ENCODE measurements at places on chromosomes 16 and 17.
A peak's percentile ranks its signal among the peaks of the same experiment; 100 is the strongest.

DNA sequence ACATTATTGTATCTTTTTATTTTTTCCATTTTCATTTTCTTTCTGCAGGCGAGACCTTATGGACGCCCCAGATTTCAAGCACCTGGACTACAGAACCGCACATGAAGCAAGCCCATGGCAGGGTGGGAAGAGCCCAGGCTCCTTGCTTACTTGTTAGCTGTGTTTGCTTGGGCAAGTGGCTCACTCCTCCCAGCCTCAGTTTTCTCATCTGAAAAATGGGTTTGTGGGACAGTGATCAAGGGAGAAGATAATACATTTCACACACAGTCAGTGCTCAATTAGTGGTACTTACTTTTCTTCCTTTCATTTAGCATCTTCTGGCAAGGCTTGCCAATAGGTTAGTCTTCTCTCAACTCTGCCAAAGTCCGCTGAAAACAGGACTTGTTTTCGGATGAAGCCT, 117.5 kb downstream of the IRX3 start:
- no peak for DNase-seq

DNA sequence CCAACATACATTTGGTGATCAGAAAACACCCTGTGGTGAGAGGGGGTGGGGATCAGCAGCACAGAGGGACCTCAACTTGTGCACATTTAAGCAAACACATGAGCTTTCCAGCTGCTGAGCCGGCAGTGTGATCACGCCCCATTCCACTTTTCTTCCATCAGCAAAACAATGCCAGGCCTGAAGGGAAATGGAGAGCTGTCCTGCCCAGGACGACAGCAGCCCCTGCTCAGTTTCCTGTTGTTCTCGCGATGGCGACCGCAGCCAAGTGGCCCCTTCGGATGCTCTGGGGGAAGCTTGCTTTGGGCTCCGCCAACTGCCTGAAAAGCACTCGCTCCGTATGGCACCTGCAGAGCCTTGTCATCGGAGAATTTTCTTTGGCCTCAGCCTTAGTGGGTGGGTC, 272.3 kb downstream of the FOXL1 start:
- no peak for DNase-seq

DNA sequence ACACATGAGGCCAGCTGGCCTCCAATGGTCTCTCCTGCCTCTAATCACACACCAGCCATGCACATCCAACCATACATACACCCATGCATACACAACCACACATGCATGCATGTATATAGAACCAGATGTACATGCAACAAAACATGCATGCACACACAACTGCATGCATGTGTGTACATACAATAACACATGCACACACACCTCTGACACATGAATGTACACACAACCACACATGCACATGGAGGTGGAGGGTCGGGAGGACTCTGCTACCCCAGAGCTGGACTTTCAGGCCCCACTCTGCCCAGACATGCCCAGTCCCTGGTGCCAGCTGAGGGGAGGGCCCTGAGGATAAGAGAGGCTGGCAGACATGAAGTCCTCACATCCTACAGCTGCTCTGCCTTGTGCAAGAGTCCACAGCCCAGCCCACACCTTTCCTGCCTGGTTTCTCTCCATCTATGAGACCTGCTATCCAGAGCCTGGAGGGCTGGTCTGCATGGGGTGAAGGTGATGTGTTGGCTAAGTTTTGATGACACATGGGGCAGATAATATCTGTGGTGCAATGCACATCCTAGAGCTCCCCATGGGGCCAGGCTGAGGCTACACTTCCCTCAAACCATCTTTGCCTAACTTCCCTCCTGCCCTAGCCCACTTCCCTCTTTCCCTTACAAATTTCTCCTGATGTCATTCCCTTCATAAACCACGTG, 50.9 kb upstream of the SDK2 start:
- no peak for DNase-seq

GRCh38 chr16:30876867-30877266, 17.0 kb downstream of the BCL7C start:
- DNase-seq = no peak

GRCh38 chr16:82395212-82395611, 225.2 kb upstream of the MPHOSPH6 start:
- no peak for DNase-seq

DNA sequence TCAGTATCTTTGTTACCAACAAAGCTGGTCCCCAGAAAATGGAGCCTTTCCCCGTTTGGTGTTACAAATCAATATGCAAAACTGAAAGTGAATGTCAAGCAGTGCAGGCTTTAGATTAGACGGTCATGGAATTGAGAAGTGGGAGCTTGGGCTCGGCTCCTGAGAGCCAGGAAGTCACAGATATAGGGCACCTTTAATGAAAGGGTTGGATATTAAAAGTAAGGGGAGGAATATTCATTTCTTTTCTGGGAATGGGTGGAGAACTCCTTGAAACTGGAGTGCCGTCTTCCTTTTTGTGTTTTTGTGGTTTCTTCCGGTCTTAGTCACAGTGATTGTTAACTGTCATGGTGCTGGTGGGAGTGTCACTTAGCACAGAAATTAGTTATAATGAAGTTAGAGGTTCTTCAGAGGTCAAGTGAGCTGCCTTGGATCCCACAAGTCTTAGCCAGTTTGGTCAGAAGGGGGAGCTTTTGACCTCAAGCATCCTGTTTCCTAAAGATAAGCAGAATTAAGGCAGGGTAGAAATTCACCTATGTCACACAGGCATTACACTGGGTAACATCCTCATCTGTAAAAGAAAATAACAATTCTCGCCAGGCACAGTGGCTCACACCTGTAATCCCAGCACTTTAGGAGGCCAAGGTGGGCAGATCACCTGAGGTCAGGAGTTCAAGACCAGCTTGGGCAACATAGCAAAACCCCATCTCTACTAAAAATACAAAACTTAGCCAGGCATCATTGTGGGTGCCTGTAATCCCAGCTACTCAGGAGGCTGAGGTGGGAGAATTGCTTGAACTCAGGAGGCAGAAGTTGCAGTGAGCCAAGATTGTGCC, 9.6 kb upstream of the EIF1 start:
- DNase-seq = peak; percentile 81

DNA sequence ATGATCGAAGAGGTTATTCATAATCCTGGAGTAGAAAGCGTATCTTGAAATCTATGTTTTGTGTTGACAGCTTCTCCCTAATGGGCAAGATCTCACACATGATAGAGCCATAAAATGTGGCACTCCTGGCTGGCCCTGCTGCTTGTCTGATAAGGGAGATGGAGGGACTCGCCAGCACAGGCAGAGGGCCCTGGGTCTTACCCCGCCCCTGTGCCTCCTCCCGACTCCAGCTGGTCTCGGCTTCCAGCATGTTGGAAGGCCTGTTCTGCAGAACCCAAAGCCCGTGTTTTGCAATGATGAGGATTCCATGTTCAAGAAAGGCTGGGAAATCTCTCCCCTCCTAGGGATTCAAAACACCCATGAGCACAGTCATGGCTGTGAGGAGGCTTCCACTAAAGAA, 106.7 kb upstream of the SDK2 start:
- DNase-seq = no peak

DNA sequence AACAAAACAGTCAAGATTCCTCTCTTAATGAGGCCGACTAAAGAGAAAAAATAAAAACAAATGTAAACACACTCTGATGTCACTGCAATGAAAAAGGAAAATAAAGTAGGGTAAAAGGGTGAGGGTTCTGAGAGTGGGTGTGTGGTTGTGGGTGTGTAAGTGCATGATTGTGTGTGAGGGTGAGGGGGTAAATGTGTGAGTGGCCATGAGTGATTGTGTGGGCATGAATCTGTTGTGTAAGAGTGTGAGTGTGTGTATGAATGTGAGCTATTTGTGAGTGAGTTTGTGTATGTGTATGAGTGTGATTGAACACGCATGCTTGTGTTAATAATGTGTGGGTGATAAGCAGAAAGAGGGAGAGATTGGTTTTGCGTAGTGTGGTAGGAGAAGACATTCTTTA, 132.8 kb downstream of the CDH11 start:
- no peak for DNase-seq

DNA sequence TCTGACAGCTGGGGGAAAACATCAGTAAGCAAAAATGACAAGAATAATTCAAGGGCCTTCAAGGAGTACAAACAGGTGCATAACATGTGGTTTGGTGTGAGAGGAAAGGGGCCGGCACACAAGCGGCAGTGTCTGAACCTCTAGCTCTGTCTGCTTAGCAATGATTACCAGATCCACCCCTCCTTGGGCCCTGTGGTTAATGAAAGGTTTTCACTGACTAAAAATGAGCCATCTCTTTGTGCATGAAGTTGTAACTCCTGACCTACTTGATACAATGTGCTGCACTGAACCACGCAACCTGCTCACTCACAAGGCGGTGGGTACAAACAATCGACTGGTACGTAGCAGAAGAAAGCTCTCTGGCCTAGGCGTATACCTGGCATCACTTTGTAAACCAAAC, 15.1 kb downstream of the FAM117A start:
- peak; percentile 64 for DNase-seq

GRCh38 chr17:46082257-46082656, 83.2 kb downstream of the STH start:
- no peak for DNase-seq

GRCh38 chr17:39209317-39210092, 9.4 kb downstream of the RPL19 start:
- peak; percentile 80 for DNase-seq

DNA sequence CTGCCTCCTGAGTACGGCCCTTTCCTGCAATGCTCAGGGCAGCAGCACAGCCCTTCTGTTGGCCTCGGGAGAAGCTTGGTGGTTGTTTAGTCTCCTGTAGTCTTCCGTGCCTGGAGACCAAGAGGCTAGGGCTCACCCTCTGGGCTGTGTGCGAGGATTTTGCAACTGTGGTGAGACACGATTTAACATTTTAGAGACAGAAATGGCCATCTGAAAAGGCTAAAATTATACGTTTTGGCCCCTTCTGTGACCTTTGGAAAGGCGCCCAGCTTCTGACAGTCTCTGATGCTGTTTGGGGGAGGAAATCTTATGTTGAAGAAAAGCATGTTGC, 33.1 kb downstream of the FOXL1 start:
- DNase-seq = no peak

GRCh38 chr16:49464093-49464492, 90.5 kb downstream of the C16orf78 start:
- DNase-seq = no peak

DNA sequence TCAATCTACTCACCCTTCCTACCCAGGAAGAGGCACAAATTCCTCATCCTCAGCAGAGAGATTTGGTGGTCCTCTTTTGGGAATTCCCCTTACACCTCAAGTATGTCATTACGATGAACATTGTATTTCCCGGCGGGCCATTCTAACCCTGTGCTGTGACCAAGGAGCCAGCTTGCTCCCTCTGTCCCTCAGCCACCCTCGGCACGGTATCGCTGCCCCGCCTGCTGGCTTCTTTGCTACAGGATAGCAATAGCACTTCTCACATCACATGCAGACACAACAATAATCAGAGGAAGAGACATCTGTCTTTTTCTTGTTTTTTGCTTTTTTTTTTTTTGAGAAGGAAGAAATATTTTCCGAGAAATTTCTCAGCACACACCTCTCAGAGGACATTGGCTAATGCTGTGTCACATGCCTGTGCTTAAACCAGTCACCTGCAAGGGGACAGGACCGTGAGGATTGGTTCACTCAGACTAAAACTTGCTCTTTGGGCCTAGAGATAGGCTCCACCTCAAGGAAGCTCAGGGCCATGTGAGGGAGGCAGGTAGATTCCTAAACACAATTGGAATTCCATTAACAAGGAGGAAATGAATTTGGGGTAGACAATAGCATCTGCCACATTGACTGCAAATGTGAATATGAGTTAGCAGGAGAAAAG, 41.2 kb downstream of the TMC5 start:
- DNase-seq = no peak

- no peak for DNase-seq
Measured at GRCh38 chr16:85337910-85338637, 225.8 kb upstream of the CIBAR2 start.

- DNase-seq = no peak
Measured at GRCh38 chr16:73046849-73047214, 1.1 kb downstream of the ZFHX3 start.

GRCh38 chr16:72992142-72992601, 55.8 kb downstream of the ZFHX3 start:
- no peak for DNase-seq

GRCh38 chr16:67311607-67312488, 14.7 kb downstream of the KCTD19 start:
- no peak for DNase-seq

GRCh38 chr17:69714669-69715068, 300.2 kb downstream of the MAP2K6 start:
- no peak for DNase-seq

- no peak for DNase-seq
Measured at GRCh38 chr16:28610595-28611191, 849 bp upstream of the SULT1A1 start.

DNA sequence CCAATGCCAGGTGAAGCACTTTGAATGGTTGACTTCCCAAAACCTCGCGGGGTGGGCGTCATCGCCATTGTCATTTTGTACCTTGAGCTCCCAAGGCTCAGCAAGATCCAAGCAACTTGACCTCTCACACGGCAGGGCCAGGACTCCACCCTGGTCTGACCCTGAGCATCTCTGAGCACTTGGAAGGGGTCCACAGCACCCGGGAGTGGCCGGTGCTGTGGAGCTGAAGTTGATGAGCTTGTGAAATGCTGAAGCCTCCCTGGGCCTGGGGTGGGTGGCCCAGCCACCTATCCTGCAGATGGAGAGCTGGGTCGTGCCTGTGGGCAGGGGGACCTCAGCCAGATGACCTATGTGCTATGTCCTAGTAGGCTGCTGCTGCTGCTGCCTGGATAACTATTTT, 283.3 kb upstream of the FOXF1 start:
- DNase-seq = no peak

DNA sequence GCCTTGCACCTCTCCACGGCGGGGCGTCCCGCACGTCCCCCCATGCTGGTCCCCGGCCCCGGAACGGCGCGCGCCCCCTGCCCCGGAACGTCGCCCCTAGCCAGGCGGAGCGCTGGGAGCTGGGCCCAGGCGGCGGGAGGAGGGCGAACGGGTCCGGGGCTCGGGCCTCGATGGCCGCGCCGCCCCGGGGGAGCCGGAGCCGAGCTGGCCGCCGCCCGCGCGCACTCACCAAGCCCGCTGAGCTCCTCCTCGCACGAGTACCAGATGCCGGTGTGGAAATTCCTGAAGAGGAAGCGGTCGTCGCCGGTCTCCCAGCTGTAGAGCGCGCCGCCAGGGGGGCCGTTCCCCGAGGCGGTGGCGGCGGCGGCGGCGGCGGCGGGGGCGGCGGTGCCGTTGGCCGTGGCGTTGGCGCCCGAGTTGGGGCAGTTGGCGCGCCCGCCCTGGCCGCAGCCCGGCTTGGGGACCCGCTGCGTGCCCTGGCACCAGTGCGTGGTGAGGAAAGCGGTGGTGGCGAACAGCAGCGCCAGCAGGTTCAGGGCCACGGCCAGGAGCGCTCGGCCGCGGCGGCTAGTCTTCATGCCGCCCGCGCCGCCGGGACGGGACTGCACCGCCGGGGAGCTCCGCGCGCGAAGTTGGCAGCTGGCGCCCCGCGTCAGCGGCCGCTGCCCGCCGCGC, 530 bp downstream of the GSG1L start:
- no peak for DNase-seq

- DNase-seq = no peak
Measured at GRCh38 chr17:74763565-74764387, 12.4 kb downstream of the NAT9 start.

GRCh38 chr16:26744430-26744829, 322.3 kb upstream of the C16orf82 start:
- no peak for DNase-seq
